ENCODE measurements at places on chromosomes 3 and 15. TPM values are rescaled to one million over a fixed set of nuclear protein-coding genes. Genes with fewer than 3 reads are reported as not detected.
A peak's percentile ranks its signal among the peaks of the same experiment; 100 is the strongest.

Gene GOLGA6A
- total RNA-seq = 0.06 TPM

GRCh38 chr3:148131990-148132638, 565.6 kb upstream of the AGTR1 start:
- DNase-seq = no peak

Gene GOLGA8K
- total RNA-seq = not detected

GRCh38 chr3:133038731-133039375, 662 bp downstream of the TMEM108 start:
- DNase-seq = peak; percentile 39

Gene IQCH
- total RNA-seq = 3.2 TPM

Gene ACTRT3
- total RNA-seq = not detected

Gene EFL1
- total RNA-seq = 21.6 TPM

DNA sequence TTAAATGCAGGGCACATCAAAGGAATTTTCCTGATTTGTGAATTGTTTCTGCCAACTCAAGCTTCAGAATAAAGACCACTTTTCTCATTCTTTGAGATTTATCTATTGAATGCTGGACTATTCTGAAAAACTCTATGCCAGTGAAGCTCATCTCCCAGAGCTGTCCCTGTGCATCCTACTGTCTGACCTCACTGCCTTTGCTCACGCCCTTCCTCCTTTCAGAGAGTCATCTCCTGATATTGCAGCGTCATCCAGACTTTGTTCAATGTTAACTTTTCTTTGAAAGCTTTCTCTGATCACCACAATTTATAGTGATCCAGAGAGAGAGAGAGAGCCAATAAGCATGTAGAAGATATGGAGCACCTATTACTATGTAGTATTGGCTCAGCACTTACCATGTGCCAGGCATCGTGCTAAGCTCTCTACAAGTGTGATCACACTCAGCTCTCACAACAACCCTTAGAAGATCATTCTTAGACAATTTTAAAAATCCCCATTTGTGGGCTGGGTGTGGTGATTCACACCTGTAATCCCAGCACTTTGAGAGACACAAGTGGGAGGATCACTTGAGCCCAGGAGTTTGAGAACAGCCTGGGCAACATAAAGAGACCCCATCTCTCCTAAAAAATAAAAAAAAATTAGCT, 30.2 kb upstream of the TLE3 start:
- DNase-seq = no peak

Gene GTF2A2
- 132 TPM for total RNA-seq

DNA sequence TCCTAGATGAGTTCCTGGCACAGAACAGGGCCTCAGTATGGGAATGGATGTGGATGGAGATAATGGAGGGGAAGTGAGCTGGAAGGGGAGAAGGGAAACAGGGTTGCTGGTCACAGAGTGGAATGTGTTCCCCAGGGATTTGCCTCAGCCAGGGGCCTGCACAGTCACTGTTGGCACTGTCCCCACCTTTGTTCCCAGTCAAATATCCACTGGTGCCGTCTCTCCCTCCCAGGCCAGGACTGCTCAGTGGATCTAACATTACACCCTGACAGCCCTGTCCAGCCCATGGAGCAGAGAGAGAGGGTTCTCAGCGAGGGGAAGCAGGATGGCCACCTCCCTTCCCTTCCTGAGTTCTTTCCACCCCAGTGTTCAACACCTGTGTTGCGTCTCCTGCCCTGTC, 1.5 kb upstream of the PPP1R2 start:
- DNase-seq = peak; percentile 41

Gene TPRG1
- total RNA-seq = 0.54 TPM

DNA sequence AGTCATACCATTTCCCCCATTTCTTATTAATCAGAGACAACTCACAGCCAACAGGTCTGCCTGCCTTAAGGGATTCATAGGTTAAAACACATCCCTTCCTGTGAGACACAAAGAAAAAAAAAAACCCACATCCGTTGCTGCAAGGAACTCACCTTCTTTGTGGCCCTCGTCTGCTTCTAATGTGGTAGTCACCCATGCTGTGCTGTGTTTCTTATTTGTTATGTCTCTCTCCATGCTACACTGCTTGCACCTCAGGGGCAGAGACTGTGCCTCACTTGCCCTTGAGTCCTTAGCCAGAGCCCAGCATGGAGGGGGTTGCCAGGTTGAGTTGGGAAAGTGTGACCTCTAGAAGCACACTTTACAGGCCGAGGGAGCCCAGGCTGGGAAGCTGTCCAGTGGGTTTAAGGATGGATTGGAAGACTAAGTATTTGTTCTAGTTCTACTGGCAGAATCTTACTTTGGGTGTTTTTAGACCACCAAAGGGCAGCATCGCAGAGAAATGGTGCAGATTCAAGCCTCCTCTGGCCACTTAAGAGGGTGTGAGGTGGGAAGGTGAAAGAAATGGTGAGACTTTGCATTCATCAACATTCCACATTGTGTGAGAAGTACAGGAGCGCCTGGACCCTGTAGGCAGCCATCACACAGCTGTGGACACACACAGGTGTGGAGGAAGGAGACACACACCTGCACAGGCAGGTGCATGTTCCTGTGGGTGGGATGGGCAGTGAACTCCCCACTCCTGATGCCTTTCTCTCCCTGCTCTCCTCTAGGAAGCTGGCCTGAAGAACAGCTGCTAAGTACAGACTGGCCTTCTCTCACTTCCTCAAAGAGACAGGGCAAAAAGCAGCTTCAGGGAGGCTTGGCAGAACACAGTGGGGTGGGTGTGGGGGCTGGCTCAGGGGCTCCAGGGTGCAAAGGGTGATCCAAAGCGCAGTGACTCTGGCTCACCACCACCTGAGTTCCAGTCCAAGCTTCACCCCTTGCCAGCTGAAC, 48.8 kb downstream of the GLB1 start:
- no peak for DNase-seq

Gene ZNF860
- 0.34 TPM for total RNA-seq

- DNase-seq = no peak
These were observed 101.3 kb upstream of the GALNT15 start for GRCh38 chr3:16073203-16073602.

- peak; percentile 19 for DNase-seq
These were observed 16.4 kb upstream of the PRR20G start for GRCh38 chr3:127304121-127304744.

GRCh38 chr15:25251700-25252390, 187.0 kb downstream of the UBE3A start:
- no peak for DNase-seq

- no peak for DNase-seq
These were observed 183.7 kb upstream of the LRRN1 start for GRCh38 chr3:3615533-3615932.

DNA sequence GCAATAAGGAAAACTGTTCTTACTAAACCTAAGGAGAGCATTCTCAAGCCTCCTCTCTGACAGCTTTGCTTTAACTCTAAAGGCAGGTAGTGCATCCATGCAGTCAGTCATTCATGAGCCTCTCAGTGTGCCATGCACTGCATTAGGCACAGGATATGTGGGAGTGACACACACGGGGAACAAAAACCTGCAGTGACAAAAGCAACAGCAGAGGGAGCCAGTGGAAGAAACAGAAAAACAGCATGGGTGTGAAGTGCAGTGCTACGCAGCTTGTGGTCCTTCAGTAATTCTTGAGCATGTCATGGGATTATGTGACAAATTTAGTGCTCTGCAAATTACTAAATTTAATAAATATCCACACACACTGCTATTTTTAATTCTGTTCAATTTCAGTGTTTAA, 230.7 kb downstream of the BBX start:
- DNase-seq = peak; percentile 21

- DNase-seq = no peak
These were observed 285.6 kb upstream of the ARHGEF26 start for GRCh38 chr3:153835540-153835939.

GRCh38 chr15:66489179-66489791, 8.3 kb downstream of the SNAPC5 start:
- DNase-seq = no peak

DNA sequence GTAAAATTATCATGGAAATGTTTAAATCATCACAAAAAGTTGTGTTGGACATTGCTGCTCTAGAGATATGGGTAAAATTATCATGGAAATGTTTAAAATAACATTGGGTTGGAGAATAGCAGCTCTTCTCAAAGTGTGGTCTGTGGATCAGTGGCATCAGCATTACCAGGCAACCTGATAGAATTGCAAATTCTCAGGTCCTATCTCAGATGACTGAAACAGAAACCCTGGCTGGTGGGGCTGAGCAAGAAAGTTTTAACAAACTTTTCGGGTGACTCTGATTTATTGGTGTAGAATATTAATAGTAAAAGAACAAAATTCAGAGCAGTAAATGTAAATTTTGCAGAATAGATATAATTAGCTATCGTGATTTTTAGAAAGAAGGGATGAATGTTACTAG, 28.9 kb downstream of the NXPE3 start:
- DNase-seq = no peak

Gene CCK
- total RNA-seq = 0.42 TPM

- DNase-seq = no peak
These were observed 28.1 kb downstream of the ABHD2 start for GRCh38 chr15:89116404-89116803.

Measured in Daoy (cell line).